ENCODE measurements at places on chromosomes 3 and 15.
A peak's percentile ranks its signal among the peaks of the same experiment; 100 is the strongest.

DNA sequence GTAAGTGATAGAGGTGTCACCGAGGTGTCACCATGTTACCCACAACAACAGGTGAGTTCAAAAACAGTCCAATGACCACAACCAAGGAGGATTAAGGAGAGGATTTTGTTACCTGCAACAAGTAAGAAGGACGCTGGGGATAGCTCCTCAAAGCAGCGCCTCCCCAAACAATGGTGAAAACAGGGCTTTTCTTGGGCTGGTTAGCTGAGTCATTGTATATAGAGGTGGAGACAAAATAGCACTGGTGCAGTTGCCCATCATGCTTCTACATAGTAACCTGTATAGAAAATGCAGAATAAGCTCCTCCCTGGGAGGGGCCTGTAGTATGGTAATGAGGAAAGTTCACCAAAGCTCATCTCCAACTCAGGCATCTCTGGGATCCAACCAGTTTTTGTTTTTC is 116.9 kb upstream of the EIF1B start:
- no peak for DNase-seq

DNA sequence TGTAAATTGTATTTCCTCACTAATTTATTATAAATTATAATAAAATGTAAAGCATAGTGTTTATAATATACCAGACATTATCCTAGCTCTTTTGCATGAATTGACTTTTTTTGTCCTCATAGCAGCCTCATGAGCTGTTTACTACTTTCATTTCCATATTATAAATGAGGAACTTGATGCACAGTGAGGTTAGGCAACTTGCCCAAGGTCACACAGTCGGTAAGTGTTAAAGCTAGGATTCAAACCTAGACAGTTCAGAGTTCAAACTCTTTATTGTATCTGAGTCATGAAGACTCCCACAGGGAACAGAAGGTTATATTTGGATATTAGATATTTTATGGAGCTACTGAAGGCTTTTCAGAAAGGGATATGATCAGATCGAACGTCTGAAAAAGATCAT is 322.2 kb upstream of the SATB1 start:
- DNase-seq = no peak

- no peak for DNase-seq
Measured at GRCh38 chr3:191166368-191166767, 32.7 kb upstream of the OSTN start.

GRCh38 chr3:184592371-184593219 is 31.0 kb downstream of the EPHB3 start:
- DNase-seq = no peak

- no peak for DNase-seq
Measured at GRCh38 chr3:5499404-5499803, 311.9 kb downstream of the EDEM1 start.

- no peak for DNase-seq
Measured at GRCh38 chr3:37668818-37669610, 192.7 kb upstream of the CTDSPL start.

DNA sequence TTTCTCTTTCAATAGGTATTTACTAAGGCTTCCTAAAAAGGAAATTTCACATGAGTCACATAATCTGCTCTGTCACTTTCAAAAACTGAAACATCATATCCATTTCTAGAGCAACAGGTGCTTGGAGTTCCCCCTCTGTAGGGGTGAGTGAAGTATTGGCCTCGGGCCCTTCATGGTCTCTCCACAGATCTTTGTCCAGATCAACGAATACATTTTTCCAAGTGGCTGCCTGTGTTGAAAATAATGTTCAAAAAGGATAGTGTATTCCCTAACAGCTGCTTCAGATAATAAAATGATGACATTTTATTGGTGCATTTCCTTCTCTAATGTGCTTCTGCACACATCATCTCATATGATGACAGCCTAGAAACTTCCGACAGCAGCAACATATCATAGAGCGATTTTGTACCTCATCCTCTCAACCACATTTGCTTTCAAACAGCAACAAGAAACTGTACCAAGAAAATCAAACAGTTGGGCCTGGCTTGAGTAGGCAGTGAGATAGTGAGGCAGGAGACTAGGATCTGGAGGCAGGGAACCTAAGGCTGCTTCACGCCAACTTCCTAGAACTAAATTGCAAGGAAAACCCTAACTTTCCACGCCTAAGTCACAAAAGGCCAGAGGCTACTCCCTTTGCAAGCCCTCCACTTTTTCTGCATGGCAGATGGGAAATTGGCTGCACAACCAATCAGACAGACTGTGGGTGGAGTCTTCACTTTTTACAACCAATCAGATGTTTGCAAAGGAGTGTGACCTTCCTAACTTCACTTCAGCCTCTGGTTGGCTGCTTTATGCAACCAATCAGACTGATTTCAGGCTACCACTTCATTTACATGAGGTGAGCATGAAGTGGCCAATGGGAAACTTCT is 340.2 kb downstream of the LRRC3B start:
- no peak for DNase-seq

- DNase-seq = peak; percentile 94
Measured at GRCh38 chr3:102614585-102614984, 179.8 kb downstream of the ZPLD1 start.

- DNase-seq = no peak
Measured at GRCh38 chr15:51864408-51865056, 35.1 kb downstream of the TMOD3 start.

DNA sequence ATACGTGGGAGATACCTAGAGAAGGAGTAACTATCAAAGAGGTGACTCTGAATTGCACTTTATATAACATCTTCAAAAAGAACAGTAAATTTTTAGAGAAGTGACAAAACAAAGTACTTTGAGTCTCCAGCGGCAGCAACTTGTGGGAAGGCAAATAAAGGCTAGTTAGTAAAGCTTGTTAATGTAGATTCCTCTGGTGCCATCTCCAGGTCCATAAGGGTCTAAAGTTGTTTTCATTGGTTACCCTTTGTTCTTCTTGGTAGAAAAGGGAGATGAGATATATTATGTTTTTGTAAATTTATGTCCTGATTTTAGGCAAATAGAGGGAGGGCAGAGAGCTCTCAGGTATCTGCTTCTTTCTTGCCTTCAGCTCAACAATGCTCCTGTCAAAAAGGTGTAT is 161.6 kb downstream of the MYRIP start:
- no peak for DNase-seq

DNA sequence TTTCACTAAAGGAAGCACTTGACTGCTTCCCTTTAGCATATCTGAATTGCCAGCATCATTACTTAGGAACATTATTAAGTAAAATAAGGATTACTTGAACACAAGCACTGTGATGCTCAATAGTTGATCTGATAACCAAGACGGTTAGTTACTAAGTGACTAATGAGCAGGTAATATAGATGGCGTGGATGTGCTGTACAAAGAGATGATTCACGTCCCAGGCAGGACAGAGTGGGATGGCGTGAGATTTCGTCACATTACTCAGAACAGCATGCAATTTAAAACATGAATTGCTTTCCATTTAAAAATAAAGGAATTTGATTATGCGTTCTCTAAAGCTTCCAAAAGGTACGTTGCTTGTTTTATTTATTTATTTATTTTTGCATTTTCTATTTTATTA is 240.0 kb upstream of the ARHGEF26 start:
- no peak for DNase-seq

- DNase-seq = no peak
Measured at GRCh38 chr3:56867671-56868070, 65.9 kb upstream of the ARHGEF3 start.

DNA sequence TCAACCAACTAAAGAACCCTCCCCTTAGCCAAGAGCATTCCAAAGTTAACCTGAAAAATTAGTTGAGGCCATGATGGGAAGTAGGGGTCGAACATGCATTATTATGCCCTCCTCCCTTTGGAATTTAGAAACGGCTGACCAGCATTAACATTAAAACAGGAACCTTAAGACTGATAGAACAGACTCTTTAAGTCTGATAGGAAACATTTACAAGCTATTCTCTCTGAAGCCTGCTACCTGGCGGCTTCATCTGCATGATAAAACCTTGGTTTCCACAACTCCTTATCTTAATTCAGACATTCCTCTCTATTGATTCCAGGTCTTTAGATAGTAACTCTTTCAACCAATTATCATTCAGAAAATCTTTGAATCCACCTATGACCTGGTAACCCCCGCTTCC is 331.0 kb downstream of the CGGBP1 start:
- DNase-seq = no peak

- no peak for DNase-seq
Measured at GRCh38 chr3:13263770-13264467, 156.2 kb downstream of the NUP210 start.

DNA sequence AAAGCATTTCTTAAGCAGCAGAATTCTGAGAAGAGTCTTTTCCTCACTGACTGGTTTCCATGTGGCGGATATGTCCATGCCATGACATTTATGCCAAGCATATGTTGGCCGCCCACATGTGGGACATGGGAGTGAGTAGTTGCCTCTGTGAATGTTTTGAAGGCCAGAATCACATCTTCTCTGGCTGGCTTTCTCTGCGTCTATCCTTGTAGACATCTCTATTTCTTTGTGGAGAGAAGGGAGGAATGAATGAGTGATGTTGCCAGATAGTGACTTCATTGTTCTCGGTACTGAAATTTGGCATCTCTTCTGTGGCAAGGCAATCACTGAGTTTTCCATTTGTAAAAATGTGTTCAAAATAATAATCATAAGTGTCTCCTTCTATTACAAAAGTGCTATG is 316.0 kb downstream of the CLSTN2 start:
- DNase-seq = no peak

GRCh38 chr3:171548917-171549316 is 88.7 kb upstream of the TNIK start:
- DNase-seq = no peak

GRCh38 chr3:158672215-158673176 is at the start of gene LXN:
Gene LXN (minus strand): TSS chr3:158672648. CDS start chr3:158672478, 170 bp downstream.
- DNase-seq = peak; percentile 80

- no peak for DNase-seq
Measured at GRCh38 chr3:104575634-104576033, 791.1 kb upstream of the ALCAM start.

- DNase-seq = no peak
Measured at GRCh38 chr15:90063770-90064247, 38.5 kb downstream of the IDH2 start.

DNA sequence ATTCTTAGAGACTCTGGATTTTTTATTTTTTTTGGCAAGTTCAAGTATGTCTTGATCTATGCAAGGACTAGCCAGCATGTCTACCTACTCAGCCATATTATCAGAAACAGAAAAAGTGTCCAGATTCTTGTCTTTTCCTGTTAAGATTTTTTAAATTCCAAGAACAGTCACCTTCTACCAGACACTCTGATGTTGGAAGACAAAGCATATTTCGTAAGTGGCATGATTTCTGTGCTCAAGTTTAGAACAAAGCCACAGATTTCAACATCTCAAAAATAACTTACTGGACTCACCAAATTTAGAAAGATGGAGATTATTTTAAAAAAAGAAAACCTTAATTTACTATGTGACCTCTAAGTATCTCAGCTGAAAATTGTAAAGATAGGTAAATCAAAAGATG is 61.9 kb downstream of the GOLGA6L7 start:
- DNase-seq = no peak

DNA sequence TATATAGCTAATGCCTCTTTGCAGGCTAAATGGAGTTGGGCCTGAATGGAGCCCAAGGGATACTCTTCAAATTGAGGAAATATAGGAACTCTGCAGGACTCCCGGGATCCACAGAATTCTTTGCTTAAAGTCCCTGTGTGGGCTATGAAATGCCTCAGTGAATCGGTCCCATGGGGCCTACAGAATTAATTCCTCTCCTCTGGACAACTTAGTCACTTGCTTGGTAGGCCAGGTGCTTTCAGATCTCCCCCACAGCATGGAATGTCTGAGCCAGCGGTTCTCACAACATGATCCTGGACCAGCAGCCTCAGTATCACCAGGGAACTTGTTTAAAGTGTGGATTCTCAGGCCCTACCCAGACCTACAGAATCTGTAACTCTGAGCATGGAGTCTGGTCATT is 15.1 kb upstream of the PRICKLE2 start:
- no peak for DNase-seq

DNA sequence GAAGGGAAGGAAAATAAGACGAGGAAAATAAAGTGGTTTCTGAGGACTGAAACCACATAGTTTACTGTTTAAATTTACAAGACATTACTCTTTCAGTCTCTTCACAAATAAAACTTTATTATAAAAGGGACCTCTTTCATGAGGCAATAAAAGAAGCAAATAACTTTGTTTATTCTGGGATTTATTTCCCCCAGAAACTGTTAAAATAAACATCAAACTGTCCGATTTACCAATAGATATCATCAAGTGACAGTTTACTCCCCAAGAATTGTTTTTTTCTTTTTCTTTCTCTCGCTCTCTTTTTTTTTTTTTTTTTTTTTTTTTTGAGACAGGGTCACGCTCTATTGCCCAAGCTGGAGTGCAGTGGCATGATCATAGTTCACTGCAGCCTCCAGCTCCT is 54.1 kb downstream of the SLC28A2 start:
- no peak for DNase-seq

- peak; percentile 10 for DNase-seq
Measured at GRCh38 chr3:40309925-40310695, 603 bp downstream of the EIF1B start.

DNA sequence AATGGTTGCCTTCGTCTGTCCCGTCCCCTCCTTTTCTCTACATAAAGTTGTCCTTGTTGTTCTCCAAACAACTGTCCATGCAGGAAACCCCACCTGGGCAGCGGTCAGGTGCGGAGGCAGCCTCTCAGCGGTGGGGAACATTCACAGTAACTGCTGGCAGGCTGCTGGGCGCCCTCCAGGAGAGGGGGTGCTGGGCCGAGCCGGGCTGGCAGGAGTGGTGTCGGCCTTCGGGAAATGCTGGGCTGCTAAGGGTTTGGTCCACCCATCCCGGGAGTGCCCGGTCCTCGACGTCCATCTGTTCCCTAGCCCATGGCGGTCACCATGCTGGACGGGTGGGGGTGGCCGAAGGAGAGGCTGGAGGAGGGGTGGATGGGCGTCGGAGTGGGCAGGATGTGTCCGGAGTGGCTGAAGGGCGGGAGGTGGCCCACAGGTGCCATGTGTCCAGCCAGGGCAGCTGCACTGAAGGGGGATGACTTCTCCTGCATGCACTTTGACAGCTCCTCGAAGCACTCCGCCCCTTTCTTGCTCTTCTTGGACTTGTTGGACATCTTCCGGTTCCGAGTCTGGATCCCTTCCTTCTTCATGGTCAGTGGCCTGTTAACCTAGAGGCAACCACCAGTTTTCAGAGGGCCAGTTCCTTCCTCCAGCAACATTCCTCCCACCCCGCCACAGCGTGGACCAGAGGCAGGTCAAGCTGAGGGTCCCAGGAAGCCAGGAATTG is 12.1 kb downstream of the GATA2 start:
- no peak for DNase-seq

DNA sequence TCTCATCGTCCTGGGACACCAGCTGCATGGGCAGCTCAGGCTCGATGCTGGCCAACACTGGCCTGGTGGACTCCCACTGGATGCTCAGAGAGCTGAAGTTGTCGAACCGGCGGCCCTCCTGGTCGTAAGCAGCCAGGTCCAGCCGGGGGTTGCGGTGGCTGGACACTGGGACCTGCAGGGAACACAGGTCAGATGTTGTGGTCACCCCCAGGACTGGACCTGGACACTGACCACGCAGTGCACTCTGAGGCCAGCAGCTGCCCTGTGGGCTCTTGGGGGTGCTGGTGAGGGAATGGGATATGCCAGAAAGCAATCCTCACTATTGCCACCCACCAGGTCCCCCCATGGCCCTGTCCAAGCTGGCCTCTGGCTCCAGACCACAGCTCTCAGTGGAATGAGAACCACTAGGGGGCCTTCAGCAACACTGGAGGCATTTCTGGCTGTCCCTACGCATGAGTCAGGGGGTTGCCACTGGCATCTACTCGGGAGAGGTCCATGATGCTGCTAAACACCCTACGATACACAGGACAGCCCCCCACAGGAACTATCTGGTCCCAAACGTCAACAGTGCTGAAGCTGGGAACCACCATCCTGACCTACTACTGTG is 66.1 kb downstream of the NUP210 start:
- DNase-seq = no peak

- DNase-seq = no peak
Measured at GRCh38 chr3:22216601-22217000, 465.6 kb upstream of the ZNF385D start.
